Astrocyte of the hippocampus (primary cell): ENCODE measurements at places on chromosomes 5 and 9.

- DNase-seq, result no peak
These were observed 599 bp downstream of the RAD1 start for GRCh38 chr5:34914671-34915138.

DNA sequence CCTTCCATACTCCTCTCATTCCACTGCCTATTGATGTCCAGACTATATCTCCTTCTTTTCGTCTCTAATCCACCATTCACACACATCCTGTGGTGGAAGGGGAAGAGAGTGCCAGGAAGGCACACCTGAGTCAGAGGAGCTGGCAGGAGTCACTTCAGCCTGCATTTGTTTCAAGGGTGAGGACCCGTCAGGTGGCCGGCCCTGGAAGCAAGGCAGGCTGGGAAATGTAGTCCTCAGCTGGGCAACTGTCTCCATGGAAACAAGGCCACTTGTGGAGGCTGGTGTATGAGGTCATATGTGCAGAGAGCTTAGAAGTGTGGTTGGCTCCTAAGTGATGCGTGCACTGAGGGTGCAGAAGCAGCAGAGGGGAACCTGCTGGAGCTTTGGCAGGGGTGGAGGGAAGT lies 278.4 kb downstream of the NSG2 start:
- peak; percentile 65 for DNase-seq

GRCh38 chr5:173686950-173687349 lies 70.5 kb upstream of the BOD1 start:
- no peak for DNase-seq

DNA sequence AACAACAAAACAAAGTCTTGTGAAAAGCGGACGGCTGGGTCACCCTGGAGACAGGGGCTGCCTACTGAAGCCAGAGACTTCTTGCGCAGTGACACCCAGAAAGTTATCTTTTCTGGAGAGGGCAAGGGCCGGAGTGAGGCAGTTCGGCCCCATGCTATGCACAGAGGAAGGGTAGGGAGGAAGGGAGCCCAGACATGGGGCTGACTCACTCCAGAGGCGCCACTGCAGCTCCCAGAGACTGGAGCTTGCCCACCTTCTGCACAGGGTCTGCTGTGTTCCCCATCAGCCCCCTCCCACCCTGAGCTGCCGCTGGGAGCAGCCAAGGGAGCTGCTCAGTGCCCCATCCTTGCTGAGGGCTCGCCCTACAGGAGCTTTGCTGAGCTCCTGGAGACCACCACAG lies 13.3 kb downstream of the SLC6A3 start:
- no peak for DNase-seq

DNA sequence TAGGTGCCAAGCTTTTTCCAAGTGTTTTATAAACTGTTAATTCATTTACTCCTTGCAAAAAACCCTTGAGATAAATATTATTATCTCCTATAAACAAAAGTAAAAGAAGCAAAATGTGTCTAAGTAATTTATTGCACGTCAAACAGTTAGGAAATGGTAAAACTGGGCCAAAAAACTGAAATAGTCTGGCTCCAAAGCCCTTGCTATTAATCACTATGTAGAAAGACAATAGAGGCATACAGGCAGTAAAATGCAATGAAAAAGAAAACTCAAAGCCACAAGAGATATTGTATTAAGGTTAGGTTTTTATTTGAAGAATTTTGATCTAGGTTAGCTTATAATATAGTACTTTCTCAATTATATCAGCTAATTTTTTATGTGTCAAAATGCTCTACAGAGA lies 457.7 kb downstream of the ANXA1 start:
- no peak for DNase-seq

- DNase-seq, result no peak
These were observed 378.1 kb upstream of the RFX3 start for GRCh38 chr9:3903906-3904305.

- peak; percentile 88 for DNase-seq
These were observed 122.4 kb downstream of the TRIO start for GRCh38 chr5:14265570-14265969.

- no peak for DNase-seq
These were observed 61.2 kb upstream of the SELENOP start for GRCh38 chr5:42872865-42873264.

DNA sequence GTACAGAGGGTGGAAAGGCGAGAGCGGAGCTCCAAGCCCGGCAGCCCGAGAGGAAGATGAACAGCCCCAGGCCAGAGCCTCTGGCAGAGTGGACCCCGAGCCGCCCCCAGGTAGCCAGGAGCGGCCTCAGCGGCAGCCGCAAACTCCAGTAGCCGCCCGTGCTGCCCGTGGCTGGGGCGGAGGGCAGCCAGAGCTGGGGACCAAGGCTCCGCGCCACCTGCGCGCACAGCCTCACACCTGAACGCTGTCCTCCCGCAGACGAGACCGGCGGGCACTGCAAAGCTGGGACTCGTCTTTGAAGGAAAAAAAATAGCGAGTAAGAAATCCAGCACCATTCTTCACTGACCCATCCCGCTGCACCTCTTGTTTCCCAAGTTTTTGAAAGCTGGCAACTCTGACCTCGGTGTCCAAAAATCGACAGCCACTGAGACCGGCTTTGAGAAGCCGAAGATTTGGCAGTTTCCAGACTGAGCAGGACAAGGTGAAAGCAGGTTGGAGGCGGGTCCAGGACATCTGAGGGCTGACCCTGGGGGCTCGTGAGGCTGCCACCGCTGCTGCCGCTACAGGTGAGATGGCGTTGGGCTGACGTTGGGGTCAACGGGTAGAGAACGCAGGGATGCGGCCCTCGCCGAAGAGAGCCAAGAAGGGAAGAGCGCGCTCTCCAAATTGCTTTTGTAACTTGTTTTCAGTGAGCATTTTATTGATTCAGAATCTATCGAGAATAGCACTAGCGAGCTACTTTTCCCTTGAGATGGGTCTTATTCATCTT lies at the start of gene PTGER4:
TSS of gene PTGER4 (plus strand) at position 3 of the 769 bp plus-strand sequence. CDS start 1,079 bp downstream, outside the sequence.
- DNase-seq, result no peak
